EH (cell line): ENCODE measurements at places on chromosomes 13 and 19.

DNA sequence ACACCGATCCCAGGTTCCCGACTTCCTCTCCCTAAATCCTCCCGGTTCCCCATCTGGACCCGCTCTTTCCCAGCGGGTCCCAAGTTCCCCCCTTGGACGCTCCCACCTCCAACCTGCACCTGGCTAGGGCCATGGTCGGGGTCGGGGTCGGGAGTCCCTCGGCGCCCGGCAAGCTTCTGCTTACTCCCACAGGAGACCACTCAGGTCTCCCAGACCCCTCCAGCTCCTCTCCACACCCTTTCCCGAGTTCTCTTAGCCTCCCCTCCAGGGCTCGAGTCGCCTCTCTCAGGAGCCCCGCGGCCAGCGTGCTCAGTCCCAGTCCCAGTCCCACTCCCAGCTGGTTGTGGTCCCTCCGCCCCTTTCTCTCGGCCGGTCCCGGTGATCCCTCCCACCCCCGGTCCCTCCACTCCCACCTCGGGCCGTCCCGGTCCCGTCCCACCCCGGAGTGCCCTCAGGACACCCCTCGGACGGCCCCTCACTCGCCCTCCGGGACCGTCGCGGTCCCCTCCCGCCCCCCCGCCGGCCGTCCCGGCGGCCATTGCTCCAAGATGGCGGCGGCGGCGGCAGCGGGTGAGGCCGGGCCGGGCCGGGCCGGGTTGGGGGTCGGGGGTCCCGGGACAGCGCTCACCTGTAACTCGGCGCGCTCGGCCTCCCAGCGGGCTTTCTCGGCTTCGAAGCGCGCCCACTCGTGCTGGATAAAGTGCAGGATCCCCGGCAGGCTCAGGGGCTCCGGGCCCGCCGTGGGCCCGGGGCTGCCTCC is at the start of gene FKRP:
Gene FKRP, plus strand, starts transcription at position 537 of the 760 bp plus-strand sequence. CDS start 9,394 bp downstream, outside the sequence.
- peak; percentile 35 for DNase-seq

- DNase-seq: no peak
Measured at GRCh38 chr19:5693195-5694166, 3.4 kb downstream of the RPL36 start.

DNA sequence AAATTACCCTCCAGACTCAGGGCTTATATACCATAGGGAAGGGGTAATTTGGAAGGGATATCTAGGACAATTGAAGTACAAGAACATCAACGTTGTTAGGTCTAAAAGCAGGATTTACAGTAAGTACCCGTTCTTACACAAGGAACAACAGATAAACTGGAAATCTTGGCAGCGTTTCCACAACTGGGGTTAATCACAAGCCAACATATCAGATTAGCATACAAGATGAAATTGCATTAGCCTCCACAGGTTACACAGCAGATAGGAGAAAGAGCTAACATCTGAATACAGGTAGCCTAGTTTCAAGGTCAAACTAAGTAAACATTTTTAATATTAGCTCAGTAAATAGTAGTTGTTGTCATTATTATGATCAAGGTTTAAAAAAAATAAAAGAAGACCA is 1214.0 kb upstream of the PCDH20 start:
- no peak for DNase-seq

- DNase-seq: peak; percentile 52
Measured at GRCh38 chr19:46365561-46365960, 18.7 kb downstream of the PPP5C start.
